Fibroblast of skin of left biceps (primary cell): ENCODE measurements at places on chromosomes 5 and 9.

DNA sequence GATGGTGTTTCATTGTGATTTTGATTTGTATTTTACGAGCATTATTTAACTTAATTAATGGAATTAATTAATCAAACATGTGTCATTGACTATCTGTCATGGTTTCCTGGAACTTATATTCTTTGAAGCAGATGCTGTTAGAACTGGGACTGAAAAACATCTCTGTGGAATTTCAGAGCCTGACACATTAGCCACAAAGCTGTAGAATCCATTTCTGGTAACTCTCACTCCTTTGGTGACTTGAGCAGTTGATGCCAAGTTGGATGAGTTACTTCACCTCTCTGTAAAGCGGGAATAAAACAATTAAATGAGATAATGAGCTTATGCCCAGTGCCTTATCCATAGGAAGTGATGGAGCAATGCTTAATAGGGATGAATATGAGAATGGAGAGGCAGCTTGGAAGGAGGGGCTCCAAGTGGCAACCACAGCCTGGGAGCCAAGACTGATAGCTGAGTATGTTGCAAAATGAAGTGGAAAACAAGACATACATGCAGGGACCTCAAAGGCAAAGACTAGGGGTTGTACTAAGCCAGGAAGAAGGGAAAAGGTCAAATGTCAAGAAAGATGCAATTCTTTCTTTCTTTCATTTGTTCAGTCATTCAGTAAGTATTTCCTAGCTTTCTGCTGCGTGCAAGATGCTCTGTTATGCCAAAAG lies 23.1 kb upstream of the ADRA1B start:
- DNase-seq, result no peak

DNA sequence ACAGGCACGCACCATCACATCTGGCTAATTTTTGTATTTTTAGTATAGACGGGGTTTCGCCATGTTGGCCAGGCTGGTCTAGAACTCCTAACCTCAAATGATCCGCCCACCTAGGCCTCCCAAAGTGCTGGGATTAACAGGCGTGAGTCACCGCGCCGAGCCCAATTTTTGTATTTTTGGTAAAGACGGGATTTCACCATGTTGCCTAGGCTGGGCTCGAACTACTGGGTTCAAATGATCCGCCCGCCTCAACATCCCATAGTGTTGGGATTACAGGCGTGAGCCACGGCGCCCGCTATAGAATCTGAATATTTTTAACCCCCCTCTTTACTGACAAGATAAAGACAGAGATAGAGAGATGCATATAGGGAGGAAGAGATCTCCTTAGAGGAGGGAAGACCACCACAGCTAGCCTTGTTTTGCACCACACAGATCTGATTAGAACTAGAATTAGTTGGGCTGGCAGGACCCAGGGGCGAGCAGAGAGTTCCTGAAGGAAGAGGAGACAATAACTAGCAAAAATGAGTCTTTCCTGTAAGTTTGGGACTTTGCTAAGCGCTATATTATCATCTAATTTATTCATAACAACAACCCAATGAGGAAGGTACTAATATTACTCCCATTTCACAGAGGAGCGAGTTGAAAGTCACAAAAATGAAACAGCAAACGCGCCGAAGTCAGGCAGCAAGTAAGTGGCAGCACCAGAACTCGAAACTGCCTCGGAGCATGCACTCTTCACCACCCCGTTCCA lies 1.5 kb upstream of the ANKHD1 start:
- no peak for DNase-seq

- no peak for DNase-seq
Observed at GRCh38 chr5:180862645-180863044, 1.6 kb upstream of the ZFP62 start.

- no peak for DNase-seq
Observed at GRCh38 chr9:87195306-87195705, 248.0 kb upstream of the GAS1 start.

- no peak for DNase-seq
Observed at GRCh38 chr9:34993502-34994259, 4.1 kb downstream of the DNAJB5 start.

GRCh38 chr5:117255211-117256027 lies 680.8 kb upstream of the SEMA6A start:
- DNase-seq, result no peak

DNA sequence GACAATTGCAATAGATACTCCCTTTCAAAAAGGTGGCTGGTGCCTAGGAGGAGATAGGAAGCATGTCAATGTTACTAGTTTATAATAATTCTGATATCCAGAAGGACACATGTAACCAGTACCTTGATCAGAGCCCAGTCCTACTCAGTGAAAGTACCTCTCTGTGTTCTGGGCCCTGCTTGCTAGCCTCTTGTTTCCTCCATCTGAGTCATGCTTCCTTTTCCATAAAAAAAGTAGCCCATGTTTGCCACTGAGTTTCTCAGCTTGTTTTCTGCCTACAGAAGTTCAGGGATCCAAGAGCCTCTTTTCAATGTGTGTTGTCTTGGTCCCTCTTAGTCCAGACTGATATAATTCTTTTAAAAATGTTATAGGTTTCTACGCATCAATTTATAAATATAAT lies 149.0 kb downstream of the SSBP2 start:
- DNase-seq, result no peak

DNA sequence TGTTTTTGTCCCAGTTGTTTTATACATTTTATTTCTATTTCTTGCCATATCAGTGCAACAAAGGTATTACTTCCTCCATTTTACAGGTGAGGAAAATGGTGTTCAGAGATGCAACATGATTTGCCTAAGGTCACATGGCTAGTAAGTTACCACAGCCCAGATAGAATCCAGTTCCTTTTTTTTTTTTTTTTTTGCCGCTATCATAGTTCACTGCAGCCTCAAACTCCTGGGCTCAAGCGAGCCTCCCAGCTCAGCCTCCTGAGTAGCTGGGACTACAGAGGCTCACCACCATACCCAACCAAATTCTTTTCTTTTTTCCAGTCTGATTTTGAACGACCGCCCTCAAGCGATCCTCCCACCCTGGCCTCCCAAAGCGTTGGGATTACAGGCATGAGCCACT lies 480 bp upstream of the CCDC69 start:
- DNase-seq, result no peak

DNA sequence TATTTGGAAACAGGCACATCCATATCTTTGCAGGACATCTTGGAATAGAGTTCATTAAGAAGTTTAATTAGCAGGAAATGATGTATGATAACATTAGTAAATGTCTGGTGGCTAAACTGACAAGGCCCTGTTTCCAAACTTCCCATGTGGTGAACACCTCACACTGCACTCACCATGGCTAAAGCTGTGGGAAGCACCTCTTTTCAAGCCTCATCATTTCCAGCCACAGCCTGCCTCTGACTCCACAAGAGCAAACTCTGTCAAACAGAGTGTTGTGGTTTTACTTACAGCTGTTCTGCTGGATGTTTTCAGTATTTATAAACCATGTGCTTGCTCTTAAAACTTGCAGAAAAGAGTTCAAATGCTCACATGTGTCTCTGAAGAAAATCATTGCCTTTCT lies 14.9 kb upstream of the NDUFB6 start:
- no peak for DNase-seq

DNA sequence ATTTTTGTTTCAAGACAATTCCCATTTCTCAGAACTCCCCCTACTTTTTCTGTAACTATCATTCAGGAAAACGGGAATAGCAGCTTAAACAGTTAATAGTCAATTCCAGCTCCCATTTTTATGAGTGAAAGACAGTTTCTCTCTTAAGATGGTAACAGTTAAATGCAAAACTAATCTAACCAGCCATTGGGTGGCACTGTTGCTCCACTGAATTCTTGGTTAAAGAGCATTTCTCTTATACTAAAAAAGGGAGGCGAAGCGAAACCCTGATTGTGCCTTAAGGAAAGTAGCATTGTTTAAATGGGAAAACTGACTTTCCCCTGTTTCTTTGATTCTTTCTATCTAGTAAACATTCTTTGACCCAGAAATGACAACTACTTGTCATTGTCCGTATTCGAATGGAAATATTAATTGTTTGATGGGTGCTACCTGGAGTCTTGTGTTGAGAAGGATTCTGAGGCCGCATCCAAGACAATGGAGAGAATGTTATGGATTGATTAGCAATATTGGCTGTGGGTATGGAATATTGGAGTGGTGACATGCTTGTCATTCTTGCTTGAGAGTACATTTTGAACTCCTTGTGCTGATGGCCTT lies 507.8 kb downstream of the MAT2B start:
- peak; percentile 55 for DNase-seq

DNA sequence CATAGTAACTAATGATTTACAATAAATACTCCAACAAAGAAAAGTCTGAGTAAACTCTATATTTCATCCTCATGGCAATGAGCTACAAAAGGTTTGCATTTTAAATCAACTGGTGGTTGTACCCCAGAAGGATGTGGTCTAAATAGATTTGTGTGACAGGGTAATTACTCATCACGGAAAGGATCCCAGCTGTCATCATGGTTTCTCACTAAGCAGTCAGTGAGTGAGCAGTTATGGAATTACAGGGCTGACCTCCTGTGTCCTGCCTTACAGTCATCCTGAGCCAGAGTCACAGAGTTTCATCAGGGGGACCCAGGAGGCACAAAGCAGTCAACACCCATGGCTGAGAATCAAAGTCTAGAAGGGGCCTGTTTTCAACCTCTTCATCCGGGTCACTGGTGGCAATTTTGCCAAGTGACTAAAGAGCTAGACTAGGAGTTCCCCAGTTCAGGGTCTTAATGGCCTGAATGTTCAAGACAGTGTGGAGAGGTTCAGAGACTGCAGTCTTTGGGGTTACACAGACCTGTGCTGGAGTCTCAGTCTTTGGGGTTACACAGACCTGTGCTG lies 210.7 kb upstream of the SLC24A2 start:
- DNase-seq, result peak; percentile 58

- no peak for DNase-seq
Observed at GRCh38 chr9:75087289-75087823, 599 bp downstream of the NMRK1 start.

DNA sequence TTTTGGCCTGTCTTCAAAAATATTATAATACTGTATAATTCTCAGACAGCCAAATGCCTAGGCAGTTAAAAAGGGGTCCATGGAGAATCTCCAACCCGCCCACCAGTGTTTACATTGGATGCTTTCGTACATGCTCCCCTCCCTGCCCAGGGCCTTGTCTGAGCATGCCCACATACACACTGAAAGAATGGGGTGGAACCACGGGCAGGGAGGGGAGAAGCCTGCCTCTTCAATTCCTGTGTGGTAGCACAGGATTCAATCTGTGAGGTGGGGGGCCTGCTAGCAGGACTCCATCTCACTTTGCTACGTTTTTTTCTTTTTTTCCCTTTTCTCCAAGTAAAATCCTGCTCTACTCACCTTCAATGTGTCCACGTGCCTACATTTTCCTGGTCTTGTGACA lies 314.7 kb upstream of the GRAMD2B start:
- no peak for DNase-seq

DNA sequence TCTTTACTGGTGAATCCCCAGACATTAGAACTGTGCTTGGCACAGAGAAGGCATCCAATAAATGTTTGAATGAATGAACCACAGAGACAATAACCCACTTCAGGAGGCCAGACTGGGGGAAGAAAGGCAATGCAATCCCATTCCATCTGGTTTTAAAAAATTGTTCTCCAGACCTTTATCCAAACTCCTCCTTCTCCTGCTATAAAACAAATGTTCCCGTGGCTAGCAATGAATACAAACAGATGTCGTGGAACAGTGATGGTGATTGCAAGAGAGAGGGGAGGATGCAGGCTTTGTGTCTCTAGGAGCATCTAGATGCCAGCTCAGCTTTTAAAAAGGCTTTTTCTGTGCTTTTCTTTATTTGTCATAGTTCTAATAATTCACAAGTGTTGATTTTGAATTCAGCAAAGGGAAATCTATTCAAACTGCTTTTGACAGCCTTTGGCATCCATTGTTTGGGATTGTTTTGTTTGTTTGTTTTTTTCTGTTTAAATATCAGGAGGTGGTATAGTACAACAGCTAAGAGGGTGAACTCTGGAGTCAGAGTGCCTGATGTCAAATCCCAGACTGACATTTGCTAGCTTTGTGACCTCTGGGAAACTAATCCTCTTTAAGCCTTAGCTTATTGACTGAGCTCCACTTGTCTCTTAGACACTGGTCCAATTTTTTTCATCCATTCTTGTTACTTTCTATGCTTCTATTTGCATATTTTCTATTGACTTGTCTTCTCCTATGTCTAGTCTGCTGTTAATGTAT lies 59.1 kb downstream of the TNFSF15 start:
- DNase-seq, result peak; percentile 53

DNA sequence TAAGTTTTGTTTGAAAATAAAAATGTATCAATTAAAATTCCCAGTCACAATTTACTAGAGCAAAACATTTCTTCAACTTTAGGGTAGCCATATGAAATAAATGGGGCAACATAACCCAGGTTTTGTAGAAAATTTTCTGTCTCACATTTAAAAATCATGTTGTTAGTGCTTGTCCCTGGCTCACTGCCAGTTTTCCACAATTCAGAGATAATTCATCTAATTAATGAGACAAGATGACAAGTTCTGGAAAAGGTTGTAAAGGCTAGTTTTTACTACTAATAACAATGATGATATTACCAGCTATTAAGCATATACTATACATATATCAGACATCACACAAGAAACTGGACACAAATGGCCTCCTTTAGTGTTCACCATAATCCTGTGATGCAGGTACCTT lies 45.9 kb downstream of the MEGF9 start:
- DNase-seq, result no peak

DNA sequence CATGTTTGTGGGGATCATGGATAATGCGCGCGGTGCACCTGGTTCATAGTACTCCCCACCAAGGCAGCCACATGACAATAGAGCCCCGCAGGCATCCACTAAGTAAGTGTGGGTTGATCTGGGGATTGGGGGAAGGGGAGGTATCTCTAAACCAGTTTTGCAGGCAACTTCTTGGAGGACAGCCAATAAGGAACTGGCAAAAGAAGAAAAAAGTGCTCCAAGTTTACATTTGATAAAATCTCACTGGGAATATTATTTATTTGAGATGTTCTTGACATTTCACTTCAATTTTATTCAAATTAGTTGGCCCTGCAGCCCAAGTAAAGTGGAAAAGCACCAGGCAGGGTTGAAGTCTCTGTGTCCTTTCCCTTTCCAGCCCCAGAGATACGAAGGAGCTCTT lies 8.5 kb downstream of the FBP1 start:
- no peak for DNase-seq

DNA sequence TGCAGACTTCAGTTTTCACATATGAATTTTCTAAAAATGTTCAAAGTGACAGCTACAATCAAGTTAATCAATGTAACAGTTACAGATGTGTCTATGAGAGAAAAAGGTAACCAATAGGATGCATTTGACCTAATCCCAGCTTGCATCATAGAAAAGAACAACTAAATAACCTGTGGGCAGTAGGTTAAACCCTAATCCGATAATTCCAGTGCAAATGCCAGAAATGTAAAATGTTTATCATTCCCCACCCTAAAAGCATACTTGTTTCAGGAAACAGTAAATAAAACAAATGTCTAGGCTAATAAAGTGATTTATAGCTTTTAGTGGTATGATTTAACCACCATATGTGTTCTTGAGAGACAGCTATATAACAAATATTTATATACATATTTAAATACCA lies 592.6 kb downstream of the PRELID2 start:
- DNase-seq, result no peak

- no peak for DNase-seq
Observed at GRCh38 chr9:21813575-21814473, 11.4 kb downstream of the MTAP start.

- no peak for DNase-seq
Observed at GRCh38 chr5:43530648-43531047, 15.7 kb upstream of the C5orf34 start.
